Pericardium fibroblast (primary cell): ENCODE measurements at places on chromosomes 5 and 9. TPM values are rescaled to one million over a fixed set of nuclear protein-coding genes. Genes with fewer than 3 reads are reported as not detected.

GABBR2 gene
- total RNA-seq, result 0.68 TPM in 1 of 2 replicates, not detected in the other

PDLIM4 gene
- 27.4 and 48.3 TPM in 2 replicates for total RNA-seq

SARDH gene
- total RNA-seq, result 4.9 and 8.1 TPM in 2 replicates

CHSY3 gene
- total RNA-seq, result 6.0 and 12.7 TPM in 2 replicates

F2R gene
- 64.1 and 74.9 TPM in 2 replicates for total RNA-seq

OBP2B gene
- total RNA-seq, result not detected in 2 replicates

PHYHD1 gene
- total RNA-seq, result 15.9 and 18.6 TPM in 2 replicates

PCDHGA7 gene
- total RNA-seq, result 4.4 and 5.1 TPM in 2 replicates

PSMB7 gene
- 137 and 189 TPM in 2 replicates for total RNA-seq

SLC6A3 gene
- total RNA-seq, result not detected in 2 replicates

ODF2 gene
- total RNA-seq, result 19.8 and 20.8 TPM in 2 replicates

PCDHB8 gene
- total RNA-seq, result not detected in 2 replicates

DNAI1 gene
- not detected in 2 replicates for total RNA-seq

PCDHA12 gene
- total RNA-seq, result not detected in 2 replicates

PCDHGC4 gene
- total RNA-seq, result 0.23 and 0.26 TPM in 2 replicates

SLC45A2 gene
- total RNA-seq, result not detected in 2 replicates
